ENCODE measurements at places on chromosomes 13 and 19.

DNA sequence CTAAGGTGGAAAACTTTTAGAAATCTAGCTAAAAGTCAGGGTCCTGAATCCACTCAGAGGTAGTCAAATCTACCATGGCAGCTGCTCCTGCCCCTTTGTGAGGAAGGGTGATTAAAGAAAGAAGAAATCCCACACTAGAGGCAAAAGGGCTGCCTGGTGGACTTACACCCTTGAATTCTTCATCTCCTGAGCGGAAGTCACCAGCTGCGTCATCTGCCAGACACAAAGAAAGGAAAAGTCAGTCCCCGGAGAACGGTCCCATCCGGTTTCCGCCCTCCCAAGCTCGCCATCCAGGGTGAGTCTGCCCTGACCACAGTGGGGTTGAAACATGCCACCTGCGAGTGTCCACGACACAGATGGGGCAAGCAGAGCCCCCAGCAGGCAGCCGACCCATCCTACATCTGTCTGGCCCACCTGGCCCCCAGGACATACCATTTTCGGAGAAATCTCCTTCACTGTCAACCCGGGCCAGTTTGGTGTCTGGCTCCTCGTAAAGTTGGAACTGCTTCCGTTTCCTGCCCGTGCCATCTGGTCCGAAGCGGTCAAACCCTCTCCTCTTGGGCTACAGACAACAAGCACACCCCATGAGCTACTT, 7.7 kb downstream of the AKAP8 start:
- no peak for DNase-seq

GRCh38 chr13:20411638-20412342, 113.9 kb downstream of the CRYL1 start:
- no peak for DNase-seq

DNA sequence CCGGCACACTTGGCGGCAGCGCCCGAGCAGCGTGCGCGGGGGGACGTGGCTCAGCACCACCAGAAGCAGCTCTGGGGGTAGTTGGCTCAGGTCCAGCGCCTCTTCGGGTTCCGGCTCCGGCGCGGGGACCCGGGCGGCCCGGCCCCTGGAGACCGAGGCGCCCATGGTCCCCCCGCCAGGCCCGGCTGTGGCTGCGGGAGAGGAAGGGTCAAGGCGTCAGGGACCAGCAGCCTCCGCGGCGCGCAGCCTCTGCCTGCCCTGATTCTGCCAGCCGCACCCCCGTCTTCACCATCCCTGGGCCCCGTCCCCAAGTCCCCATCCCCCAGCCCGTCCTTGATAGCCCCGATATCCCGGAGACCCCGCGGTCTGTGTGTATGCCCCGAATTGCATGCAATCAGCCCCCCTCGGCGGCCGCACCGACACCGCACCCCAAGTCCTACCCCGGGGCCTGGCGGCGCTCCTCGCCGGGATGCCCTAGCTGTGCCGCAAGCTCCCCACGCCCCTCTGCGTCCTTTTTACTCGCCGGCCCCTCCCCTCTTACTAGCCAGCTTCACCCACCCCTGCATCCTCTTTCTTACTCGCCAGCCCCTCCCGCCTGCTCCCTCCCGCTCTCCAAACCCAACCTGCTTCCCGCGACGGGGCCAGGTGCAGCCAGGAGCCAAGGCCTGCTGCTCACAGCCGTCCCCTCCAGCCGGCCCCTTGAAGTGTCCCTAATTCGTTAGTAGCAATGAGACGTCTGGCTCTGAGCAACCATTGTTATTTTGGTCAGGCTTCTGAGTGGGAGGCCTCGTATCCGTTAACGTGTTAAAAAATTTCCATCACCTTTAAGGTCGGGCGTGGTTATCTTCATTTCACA, at the start of gene FBXO27:
Gene FBXO27 (minus strand): TSS at position 487 of the 856 bp plus-strand sequence. CDS start 322 bp downstream, at position 165.
- DNase-seq: no peak

- DNase-seq: no peak
Observed at GRCh38 chr13:95870421-95870820, 182.8 kb downstream of the UGGT2 start.

GRCh38 chr19:8487137-8487851, 15.1 kb downstream of the PRAM1 start:
- no peak for DNase-seq

GRCh38 chr19:48716562-48717291, 2.8 kb downstream of the MAMSTR start:
- no peak for DNase-seq

- DNase-seq: no peak
Observed at GRCh38 chr13:106178816-106179215, 356.6 kb downstream of the EFNB2 start.

DNA sequence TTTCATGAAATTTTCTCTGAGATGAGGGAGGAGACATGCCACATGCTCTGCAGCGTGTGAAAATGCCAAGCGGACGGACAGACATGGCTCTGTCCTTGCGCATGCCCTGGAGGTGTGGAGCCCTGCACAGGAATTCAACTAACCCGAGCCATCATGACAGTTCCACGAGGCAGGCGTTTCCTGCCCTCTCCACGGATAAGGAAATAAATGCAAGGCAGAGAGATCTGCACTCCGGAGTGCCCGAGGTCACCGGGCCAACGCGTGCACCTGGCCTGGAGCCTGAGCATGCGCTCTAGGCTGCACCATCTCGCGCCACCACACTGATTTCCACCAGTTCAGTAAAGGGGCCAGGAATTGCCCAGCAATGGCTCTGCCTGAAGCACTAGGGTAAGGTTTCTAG, 298.2 kb downstream of the MYO16 start:
- DNase-seq: no peak

DNA sequence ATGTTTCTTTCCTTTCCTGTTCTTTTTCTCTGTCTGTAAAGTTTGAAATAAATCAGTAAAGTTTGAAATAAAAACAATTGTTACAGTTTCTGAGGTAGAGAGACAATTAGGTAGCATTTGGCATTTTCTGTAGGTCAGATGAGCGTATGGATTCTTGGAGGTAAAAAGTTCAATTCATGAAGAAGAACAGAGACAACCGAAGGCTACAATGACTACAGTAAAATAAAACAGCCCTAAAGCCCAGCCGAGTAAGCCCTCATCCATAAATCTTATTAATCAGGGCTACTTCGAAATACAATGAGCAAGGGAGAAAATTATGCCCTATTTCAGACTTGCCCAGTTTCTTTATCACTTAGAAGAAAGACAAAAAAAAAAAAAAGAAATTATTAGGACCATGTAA, 941.9 kb upstream of the SLC10A2 start:
- DNase-seq: no peak

DNA sequence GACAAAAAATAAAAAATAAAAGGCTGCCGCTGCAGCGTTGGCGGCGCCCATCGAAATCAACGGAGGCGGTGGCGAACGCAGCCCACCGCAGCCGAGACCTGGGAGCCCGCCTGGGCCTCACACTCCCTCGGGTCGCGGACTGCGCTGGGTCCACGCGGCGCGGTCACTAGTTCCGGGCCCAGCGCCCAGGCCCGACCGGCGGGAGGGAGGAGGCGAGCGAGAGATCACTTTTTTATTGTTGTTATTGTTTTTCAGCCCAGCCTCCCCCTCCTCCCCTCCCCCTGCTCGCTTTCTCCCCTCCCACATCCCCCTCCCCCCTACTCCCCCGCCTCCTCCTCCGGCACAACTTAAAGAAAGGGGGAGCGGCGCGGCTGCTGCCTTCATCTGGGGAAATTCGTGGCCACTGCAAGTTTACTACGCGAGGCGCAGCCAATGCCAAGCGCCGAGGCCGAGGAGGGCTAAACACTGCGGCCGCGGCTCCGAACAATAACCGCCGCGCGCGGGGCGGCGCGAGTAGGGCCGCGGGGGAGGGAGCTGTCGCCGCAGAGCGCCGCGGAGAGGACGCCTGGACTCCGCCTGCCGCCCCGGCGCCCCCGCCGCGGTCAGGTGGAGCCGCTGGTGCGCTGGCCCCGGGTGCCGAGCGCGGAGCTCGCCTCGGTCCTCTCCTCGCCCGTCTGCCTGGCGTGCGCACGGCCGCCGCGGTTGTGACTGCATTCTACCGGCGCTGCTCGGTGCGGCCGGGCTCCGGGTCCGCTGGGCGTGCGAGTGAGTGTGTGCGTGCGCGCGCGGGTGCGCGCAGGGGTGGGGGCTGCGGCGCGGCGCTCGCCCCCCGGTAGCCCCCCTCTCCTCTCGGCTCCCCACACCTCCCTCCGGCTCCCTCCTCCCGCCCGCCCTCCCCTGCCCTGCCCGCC, 505 bp upstream of the ZIC2 start:
- DNase-seq: no peak

DNA sequence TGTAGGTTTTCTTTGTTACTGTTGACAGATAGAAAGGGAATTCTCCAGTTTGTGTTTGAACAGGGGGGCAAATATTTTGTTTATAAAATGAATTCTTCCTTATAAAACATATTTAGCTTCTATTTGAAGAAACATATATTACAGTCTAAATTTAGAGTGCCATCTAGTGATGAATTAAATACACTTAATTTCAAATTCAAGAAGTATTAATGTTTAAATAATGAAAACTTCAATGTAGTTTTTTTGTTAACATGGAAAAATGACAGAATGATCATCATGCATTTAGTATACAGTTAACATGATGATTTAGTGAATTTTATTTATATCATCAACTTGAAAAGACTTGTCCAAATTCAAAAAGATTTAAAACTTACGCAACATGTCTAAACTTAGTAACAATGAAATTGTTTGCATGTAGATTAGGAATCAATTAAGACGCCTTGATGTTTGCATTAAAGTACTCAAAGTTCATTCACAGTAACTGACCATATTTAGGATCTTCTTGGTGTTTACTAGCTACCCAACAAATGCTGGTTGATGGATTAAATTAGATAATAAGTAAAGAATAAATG, 765.9 kb upstream of the SLITRK1 start:
- no peak for DNase-seq

- DNase-seq: no peak
Observed at GRCh38 chr19:566403-566802, 6.0 kb upstream of the BSG start.

- no peak for DNase-seq
Observed at GRCh38 chr13:112619730-112620631, 32.0 kb upstream of the TUBGCP3 start.

- no peak for DNase-seq
Observed at GRCh38 chr19:38554676-38555141, 63.0 kb downstream of the MAP4K1 start.

DNA sequence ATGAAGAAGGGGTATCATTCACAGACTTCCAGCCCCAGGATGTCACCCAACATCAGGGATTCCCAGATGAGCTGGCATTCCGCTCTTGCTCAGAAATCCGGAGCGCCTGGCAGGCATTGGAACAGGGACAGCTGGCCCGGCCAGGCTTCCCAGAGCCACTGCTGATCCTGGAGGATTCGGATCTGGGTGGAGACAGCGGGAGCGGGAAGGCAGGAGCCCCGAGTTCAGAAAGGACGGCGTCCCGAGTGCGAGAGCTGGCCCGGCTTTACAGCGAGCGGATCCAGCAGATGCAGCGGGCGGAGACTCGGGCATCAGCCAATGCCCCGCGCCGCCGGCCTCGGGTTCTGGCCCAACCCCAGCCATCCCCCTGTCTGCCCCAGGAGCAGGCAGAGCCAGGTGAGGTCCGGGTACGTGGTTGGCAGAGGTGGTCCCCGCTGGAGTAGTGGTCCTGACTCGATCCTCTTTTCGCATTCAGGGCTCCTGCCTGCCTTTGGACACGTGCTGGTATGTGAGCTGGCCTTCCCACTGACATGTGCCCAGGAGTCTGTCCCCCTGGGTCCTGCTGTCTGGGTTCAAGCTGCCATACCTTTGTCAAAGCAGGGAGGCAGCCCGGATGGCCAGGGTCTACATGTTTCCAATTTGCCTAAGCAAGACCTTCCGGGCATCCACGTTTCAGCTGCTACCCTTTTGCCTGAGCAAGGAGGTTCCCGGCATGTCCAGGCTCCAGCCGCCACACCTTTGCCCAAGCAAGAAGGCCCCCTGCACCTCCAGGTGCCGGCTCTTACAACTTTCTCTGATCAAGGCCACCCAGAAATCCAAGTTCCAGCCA, 11.0 kb downstream of the PLEKHG2 start:
- no peak for DNase-seq

- DNase-seq: no peak
Observed at GRCh38 chr19:47882890-47883289, 3.2 kb downstream of the SULT2A1 start.

- no peak for DNase-seq
Observed at GRCh38 chr13:27919659-27919933, 204 bp upstream of the PDX1 start.

DNA sequence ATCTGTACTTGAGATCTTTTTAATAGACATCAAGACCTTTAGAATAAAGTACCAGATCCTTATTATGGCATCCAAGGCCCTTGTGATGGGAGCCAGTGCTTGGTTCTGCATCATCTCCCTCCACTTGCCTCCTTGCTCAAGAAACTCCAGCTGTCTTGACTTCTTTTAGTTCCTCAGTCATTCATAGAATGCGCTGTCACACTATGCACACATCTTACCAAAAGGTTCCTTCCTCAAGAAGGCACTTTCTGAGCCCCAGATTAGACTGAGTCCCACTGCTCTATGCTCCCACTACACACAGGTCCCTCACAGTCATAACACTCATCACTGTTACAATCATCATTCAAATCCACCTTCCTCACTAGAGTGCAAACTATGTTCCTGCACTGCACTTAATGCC, 57.8 kb upstream of the ITM2B start:
- no peak for DNase-seq

- DNase-seq: no peak
Observed at GRCh38 chr13:70769817-70770216, 661.6 kb upstream of the KLHL1 start.

DNA sequence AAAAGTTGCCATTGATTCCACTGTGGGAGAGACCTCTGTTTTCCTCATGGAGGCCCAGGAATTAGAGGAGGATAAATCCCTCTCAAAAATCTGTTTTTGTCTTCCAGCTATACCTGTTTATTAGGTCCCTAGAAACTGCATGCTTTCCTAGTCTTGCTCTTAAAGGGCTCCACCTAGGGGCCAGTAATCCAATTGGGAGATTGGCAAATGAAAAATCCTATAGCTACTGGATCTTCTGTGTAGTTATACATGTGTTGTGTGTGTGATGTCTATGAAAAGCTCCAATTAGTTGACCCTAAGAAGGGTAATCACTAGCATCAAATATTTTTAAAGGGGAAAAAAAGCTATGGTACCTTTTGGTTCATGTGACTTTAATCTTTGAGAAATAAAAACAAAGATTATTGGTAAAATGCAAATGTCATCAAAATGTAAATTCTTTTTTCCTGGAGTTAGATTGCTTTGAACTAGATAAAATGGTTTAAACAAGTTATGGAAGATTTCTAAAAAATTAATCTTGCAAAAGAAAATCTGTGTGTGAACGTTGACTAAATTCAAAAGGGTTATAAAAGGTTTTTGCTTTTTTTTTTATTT, 63.4 kb upstream of the C1QTNF9B start:
- no peak for DNase-seq

DNA sequence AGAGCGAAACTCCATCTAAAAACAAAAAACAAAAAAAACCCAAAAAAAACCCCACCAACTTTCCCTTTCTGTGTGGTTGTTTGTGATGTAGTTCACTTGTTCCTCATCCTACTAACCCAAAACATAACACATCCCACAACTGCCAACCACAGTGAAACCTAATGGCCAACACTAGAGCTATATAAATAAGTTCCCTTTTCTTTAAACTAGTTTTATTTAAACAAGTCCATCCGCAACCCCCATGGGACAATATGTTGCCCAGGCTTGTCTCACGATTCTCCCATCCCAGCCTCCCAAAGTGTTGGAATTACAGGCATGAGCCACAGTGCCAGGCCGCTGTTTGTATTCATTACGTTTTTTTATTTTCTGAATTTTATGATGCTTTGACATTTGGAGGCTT, 71.2 kb upstream of the ADGRE5 start:
- no peak for DNase-seq

All from left renal pelvis (tissue), 4 donors.